ENCODE measurements at places on chromosomes 7 and 10.

DNA sequence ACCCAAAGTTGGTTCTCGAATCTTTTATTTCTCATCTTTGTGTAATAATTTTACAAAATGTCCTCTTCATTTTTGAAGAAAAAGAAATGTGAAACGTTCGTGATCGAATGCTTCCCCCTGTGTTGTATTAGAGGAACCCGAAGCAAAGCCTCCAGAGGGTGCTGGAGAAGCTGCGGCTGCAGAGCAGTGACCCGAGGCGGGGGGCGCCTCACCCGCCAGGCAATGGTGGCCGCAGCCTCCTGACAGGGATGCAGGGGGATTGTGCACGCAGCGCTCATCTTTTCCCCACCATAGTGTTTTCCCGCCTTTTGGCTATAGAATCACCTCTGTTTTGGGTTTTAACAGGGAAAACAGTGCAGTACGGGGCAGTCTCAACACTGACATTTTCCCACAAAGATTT, 307.5 kb upstream of the ANKRD30A start:
- DNase-seq: no peak

DNA sequence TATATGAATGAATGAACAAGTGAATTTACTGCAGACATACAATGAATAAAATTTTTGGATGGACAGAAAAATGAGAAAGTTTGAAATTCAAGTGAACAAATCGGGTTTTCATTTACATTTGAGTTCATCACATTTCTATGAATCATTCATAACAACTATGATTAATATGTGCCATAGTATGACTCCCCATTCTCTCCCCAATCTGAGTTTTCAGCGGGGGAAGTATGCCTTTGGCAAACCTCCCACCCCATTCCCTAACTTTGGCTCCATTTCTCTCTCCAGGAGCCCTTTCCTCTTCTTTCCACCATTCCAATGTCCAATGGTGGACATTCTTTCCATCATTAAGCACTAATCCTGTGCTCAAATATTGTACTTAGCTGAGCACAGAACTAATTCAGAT, 96.8 kb upstream of the LSM8 start:
- DNase-seq: no peak

DNA sequence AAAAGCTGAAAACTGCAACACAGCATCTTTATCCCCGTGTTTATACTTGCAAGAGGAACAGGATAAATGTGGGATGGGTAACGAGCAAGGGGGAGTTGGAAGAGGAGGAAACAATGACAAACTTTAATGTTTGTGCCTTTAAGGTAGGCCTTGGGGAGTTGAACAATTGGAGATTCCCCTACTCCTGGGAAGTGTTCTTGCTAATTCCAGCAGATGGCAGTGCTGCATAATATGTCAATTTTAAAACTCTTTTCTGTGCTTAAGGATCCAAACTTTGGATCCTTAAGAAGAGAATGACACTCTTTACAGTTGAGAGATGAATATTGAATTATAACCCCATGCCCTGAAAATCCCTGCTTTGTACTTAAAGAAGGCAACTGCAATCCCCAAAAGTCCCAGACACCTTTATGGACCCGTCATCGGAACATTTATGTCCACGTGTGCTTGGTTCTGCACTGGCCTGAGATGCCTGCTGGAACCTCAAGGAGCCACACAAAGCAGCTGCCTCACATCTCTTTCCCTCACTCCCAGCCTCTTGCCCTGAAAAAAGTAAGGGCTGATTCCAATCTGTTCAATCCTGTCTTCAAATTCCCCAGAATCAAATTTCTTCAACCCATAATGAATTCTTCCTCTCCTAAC, 12.0 kb downstream of the IFIT5 start:
- DNase-seq: no peak

DNA sequence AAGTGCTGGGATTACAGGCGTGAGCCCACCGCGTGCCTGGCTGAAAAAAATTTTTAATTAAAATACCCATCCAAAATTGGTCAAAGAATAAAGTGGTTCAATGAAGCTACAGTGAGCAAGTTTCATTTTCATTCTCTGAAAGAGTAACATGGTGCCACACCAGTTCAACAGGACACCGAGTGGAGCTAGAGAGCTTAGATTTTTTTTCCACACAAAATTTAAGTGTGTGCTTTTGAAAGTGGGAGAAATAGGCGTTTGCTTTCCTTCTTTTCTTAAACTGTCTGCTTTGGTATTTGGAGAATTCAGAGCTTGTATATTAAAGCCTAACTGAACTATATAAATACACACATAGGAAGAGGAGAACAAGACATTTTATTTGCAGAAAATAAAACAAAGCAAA, 43.4 kb downstream of the BPGM start:
- peak; percentile 12 for DNase-seq

GRCh38 chr7:130650611-130651120, 17.9 kb downstream of the COPG2 start:
- DNase-seq: no peak

Measured in posterior cingulate gyrus (tissue), 11 donors.